Stimulated activated CD8-positive, alpha-beta memory T cell treated with anti-CD3 and anti-CD28 coated beads, Interleukin-4, amount 100 ng/mL, for 1 hour (primary cell): ENCODE measurements at places on chromosomes 3 and 15.

GRCh38 chr3:170553788-170554757 is 31.8 kb downstream of the SLC7A14 start:
- no peak for DNase-seq

DNA sequence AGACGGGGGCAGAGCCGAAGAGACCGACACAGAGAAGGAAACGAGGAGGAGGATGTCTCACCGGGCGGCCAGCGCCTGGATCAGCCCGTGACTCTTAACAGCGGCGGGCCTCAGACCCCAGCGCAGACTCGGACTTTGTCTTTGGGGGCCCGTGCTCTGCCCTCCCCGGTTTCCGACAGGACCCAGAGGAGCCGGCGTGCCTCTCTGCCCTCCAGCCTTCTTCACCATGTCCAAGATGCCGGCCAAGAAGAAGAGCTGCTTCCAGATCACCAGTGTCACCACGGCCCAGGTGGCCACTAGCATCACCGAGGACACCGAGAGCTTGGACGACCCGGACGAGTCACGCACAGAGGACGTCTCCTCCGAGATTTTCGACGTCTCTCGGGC is 1.0 kb downstream of the TSC22D2 start:
- DNase-seq: no peak

- no peak for DNase-seq
These were observed 95.4 kb downstream of the ZNF621 start for GRCh38 chr3:40620151-40620550.

DNA sequence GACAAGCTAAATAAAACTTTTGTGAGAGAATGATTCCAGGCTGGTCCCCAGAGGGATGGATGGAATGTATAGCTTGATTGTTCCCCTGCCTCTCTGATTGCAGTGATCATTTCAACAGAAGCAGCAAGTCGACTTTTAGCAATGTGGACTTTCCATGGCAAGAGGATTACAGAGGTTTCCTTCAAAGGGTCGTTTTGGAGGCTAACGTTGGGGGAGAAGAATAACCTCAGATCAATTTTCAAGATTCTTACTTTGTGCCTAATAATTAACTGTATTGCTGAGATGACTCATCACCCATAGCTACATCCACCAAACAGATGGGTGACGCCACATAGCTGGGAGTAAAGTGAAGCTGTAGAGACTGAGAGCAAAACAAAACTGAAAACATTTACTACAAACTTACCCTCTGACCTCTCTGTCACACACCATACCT is 79.9 kb downstream of the GTPBP8 start:
- DNase-seq: no peak

GRCh38 chr3:42841332-42841731 is 32.1 kb downstream of the ACKR2 start:
- no peak for DNase-seq

DNA sequence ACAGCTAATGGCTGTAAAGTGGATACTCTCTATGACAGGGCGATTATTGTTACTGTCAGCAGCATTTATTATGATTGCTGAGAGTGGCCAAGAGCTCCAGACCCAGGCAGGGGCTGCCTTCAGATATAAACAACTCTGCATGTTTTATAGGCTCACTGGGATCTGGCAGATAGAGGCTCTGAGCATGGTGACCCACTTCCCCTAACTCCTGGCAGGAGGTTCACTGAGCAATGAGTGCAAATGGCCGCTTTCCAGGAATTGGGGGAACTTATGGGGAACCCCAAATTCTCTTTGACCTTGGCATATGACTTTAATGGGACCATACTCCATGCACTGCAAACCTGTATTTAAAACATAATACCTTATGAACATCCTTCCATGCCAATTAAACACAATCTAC is 59.0 kb downstream of the SCN5A start:
- DNase-seq: no peak

GRCh38 chr15:99503411-99503810 is 62.4 kb upstream of the MEF2A start:
- no peak for DNase-seq
